Naive thymus-derived CD8-positive, alpha-beta T cell (primary cell): ENCODE measurements at places on chromosomes 11 and 22. TPM values are rescaled to one million over a fixed set of nuclear protein-coding genes. Genes with fewer than 3 reads are reported as not detected.

C11orf97 gene
- polyA plus RNA-seq, result not detected

NXPE1 gene
- not detected for polyA plus RNA-seq

CALCB gene
- 0.18 TPM for polyA plus RNA-seq

KCNQ1OT1 gene
- 0.03 TPM for polyA plus RNA-seq

GGTLC2 gene
- not detected for polyA plus RNA-seq

SMIM35 gene
- 0.60 TPM for polyA plus RNA-seq

LGALS1 gene
- 19.6 TPM for polyA plus RNA-seq

PIH1D2 gene
- polyA plus RNA-seq, result 0.87 TPM

TMEM121B gene
- not detected for polyA plus RNA-seq

MS4A1 gene
- 1.1 TPM for polyA plus RNA-seq

FAM180B gene
- polyA plus RNA-seq, result not detected

LAYN gene
- polyA plus RNA-seq, result 1.6 TPM

- no peak for DNase-seq
Measured at GRCh38 chr22:23137468-23137867, 4.3 kb downstream of the RSPH14 start.

DNA sequence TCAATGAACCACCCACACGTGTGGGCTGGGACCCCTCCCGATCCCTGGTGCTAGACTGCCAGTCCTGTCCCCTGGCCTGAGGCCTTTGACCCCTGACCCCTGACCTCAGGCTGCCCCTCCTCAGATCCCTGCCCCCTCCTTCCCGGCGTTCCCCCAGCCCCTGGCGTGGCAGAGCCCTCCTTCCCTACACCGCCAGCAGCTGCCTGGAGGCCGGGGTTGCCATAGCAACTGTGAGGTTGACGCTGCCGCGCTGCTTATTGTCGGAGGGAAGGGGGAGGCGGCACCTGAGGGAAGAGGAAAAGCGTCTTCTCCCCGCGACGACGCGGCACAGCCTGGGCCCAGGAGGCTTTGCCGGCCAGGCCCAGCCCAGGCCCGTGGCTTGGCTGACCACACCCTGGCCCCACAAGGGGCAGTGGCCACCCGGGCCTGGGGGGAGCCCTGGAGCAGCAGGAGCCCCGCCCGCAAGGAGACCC is 32.6 kb downstream of the SHANK3 start:
- DNase-seq, result no peak

GRCh38 chr22:48438800-48439559 is 1388.7 kb downstream of the BRD1 start:
- DNase-seq, result no peak

GRCh38 chr11:21775911-21776310 is 417.0 kb upstream of the ANO5 start:
- DNase-seq, result no peak

- DNase-seq, result no peak
Measured at GRCh38 chr22:27588268-27588667, 213.3 kb downstream of the MN1 start.

DNA sequence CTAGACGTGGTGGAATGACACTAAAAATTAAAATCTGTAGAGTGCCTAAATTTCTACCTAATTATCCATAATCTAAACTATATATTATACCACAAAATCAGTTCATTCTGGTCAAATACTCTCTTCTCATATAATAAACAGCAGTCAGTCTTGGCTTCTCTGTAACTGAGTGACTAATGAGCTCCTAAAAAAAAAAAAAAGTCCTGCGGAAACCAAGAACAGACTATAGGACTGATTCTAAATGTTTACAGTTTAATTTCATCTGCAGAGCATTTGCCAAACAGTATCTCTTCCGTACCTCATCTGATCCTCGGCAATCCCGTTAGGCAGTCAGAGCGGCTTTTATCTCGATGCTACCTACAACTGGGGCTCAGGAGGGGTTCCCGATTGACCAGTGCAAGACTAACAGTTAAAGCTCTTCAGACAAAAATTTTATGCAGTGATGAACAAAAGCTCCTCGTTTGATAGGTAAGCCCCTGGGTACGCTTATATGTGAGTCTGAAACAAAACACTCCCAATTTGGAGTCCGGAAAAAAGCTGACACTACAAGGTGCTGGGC is 686 bp downstream of the KIF18A start:
- peak; percentile 33 for DNase-seq

DNA sequence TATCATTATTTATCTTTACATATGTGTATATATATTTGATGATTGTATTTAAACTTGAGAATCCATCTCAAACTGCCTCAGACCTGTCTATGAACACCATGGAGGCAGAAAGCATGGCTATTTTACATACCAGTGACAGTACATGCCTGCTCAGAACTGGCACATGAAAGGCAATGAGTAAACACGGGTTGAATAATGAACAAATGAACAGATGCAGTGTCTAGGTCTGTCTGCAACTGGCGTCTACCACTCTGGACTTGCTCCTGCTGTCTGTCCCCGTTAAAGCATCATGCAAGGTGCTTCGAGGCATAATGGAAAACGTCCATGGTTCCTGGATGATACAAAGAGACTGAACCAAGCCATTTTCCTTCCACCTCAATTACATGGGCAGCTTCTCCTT is 271.6 kb upstream of the NARS2 start:
- DNase-seq, result no peak

DNA sequence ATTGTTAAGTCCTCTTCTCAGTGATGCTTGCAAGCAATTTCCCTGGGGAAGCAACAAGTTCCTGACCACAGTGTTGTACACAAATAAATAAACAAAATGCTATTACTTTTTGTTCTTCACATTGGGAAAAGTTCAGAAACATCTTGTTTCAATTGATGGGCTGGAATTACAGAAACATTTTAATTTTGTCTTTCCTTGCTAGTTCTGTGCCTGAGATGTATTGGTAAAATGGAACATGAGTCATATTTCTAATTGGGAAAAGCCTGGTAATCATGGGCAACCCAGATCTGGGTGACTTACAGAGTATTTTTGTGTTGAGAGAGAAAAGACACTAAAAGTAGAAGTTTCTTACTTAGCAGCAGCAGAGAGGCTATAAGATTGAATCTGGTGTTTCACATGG is 576 bp upstream of the BLID start:
- no peak for DNase-seq

DNA sequence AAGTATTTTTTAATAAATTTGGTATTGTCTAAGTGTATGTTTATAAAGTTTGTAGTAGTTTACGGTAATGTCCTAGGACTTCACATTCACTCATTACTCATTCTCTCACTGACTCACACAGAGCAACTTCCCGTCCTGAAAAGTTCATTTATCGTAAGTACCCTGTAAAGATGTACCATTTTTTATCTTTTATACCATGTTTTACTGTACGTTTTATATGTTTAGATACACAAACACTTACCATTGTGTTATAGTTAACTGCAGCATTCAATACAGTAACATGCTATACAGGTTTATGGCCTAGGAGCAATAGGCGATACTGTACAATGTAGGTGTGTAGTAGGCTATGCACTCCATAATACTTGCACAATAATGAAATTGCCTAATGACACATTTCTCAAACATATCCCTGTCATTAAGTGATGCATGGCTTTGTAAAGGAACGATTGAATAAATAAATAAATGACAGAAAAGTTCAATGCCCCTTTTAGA is 12.5 kb upstream of the CARD18 start:
- no peak for DNase-seq

- no peak for DNase-seq
Measured at GRCh38 chr11:34308913-34309585, 48.8 kb downstream of the ABTB2 start.

GRCh38 chr11:131827430-131827829 is 457.0 kb downstream of the NTM start:
- DNase-seq, result no peak

DNA sequence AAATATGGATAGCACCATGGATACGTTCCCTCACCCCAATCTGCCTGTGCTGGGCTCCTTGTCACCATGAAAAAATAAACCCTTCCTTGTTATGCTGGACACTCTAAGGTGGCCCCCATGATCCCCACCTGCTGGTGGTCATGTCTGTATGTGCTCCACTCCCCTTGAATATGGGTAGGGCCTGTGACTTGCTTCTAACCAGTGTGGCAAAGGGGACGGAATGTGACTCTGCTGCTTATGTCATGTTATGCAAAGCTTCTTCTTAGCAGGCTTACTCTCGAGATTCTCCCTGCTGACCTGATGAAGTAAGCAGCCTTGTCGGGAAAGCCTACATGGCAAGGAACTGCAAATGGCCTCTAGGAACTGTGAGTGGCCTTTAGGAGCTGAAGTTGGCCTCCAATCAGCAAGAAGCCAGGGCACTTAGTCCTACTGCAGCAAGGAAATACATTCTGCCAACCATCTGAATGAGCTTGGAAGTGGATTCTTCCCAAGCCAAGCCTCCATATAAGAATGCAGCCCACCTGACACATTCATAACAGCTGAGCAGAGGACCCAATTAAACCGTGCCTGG is 159.9 kb downstream of the CCDC34 start:
- no peak for DNase-seq

DNA sequence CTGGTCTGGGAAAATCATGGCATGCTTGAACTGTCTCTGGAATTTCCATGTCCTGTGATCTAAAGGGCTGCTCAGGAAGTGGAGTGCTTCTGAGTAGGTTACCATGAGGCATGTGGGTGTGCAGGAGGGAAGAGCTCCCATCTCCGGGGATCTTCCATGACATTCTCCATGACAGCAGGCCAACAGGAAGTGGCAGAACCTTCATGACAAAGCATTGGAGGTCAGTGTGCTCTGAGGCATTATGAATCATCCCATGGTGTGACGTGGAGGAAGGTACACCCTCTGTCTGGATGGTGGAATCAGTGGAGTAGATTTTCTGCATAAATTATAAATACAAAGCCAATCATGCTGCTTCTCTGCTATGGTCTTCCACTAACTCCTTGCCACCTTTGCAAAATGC is 139.6 kb upstream of the E2F8 start:
- no peak for DNase-seq

GRCh38 chr11:15519124-15519791 is 404.5 kb downstream of the INSC start:
- no peak for DNase-seq

GRCh38 chr11:27413218-27413617 is 50.2 kb upstream of the CCDC34 start:
- DNase-seq, result no peak

DNA sequence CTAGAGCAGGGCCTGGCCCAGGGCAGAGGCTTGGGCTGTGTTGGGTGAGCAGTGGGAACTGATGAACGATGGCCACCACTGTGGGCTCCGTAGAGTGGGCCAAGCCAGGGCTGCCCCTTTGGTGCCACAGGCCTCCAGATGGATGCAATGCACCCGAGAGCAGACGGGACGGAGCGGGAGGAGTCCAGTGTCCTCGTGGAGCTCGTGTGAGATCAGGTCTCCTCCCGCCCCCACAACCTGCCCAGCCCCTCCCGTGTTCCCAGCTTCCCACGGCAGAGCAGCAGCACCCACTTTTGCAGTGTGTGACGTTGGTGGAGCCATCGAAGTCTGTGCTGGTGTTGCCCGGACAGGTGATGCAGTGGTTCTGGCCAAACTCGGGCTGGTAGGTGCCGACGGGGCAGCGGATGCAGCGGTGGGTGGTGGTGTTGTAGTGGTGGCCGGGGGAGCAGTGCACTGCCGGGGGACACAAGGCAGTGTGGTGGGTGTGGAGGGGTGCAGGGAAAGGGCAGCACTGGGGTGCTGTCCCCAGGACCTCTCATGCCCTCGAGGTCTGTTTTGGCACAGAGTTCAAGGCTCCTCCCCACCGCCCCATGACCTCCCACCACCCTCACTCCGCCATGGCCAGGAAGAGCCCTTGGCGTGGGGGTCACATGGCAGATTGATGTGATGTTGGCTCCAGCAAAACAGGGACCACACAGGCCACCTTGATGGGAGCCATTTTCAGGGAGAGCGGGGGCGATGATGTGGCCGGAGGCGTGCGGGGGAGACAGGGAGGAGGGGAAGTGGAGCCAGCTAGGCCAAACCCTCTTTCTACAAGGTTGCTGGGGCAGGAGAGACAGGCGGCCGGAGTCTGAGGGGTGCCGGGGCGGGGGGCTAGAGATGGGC is 23.9 kb upstream of the TTLL12 start:
- no peak for DNase-seq

DNA sequence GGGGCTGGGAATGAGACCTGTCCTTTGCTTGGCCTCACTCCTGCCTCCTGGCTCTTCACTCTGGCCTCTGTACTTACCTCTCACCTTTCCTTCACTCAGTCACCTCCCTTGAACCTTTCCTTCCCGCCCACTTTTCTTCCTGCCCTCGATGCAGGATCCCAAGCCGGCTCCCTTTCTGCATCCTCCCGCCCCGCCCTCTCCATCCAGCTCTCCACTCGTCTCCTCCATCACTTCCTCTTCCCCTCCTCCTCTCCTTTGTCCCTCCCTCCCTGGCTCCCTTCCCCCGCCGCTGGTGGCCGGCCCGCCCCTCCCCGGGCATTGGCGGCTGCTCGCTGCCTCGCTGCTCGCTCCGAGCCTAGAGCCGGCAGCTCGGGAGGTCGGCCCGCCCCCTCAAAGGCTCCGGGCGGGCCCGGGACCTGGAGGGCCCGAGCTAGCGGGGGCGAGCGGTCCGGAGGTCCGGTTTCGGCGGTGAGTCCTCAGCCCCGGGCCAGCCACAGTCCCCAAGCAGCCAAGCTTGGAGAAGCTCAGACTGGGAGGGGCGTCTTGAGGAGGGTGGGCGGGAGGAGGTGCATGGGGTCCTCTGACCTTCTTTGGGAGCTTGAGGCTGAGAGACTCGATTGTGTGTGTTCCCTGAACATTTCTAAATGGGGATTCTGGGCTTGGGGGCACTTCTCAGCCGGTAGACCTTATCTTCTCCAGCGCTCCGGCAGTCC is 13.8 kb downstream of the PHLDB1 start:
- no peak for DNase-seq

- DNase-seq, result no peak
Measured at GRCh38 chr11:85845124-85845631, 10.0 kb upstream of the CCDC83 start.

DNA sequence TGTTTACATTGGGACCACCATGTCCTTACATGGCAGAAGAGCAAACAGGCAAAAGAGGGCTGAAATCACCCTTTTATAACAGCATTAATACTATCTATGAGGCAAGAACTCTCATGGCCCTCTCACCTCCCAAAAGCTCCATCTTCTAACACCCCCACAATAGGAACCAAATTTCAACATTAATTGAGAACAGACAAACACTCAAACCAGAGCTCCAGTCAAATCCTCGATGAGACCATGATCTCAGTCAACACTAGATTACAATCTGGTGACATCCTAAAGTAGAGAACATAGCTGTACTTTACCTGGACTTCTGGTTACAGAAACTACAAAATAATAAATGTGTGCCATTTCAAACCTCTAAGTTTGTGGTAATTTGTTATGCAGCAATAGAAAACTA is 25.1 kb downstream of the OR2AG2 start:
- DNase-seq, result no peak

DNA sequence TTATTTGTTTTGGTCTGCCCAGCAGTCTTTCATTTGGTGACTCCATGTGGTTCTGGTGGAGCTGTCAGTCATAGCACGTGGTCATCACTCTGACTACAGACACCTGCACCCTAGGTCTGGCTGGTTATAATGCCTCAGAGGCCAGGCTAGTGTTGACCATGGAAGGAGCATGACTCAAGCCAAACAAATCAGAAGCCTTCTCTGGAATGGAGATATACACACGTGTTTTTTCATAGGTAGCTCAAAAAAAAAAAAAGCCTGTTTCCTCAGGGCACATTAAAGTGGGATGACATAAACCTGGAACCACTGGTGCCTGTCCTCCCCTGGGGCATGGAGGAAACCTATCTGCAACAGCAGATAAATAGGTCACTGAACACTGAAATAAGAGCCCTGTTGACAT is 8.1 kb upstream of the PLAAT3 start:
- no peak for DNase-seq

- no peak for DNase-seq
Measured at GRCh38 chr22:28935140-28935539, 51.8 kb downstream of the ZNRF3 start.

- DNase-seq, result no peak
Measured at GRCh38 chr11:110207123-110207522, 89.3 kb downstream of the RDX start.
